Left lobe of liver (tissue), 2 donors: ENCODE measurements at places on chromosomes 12 and 14. TPM values are rescaled to one million over a fixed set of nuclear protein-coding genes. Genes with fewer than 3 reads are reported as not detected.

DNA sequence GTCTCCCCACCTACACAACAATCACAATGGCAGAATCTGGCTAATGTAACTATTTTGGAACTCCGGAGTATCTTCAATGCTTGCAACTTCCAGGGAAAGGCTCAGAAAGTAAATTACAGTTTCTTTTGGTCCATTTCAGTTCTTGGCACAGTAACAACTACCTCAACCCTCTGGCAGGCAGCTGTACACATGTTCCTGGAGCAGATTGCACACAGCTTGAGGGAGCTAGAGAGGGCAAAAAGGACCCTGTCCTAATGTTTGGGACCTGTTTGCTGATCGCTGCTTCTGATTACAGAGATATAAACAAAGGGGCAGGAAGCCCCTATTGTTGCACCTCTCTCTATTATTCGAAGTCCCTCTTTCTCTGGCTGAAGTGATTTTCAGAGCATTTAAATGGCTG lies 35.2 kb upstream of the SLC38A1 start:
- no peak for DNase-seq

GRCh38 chr14:72928872-72929271 lies 2.6 kb downstream of the DCAF4 start:
- no peak for DNase-seq

DNA sequence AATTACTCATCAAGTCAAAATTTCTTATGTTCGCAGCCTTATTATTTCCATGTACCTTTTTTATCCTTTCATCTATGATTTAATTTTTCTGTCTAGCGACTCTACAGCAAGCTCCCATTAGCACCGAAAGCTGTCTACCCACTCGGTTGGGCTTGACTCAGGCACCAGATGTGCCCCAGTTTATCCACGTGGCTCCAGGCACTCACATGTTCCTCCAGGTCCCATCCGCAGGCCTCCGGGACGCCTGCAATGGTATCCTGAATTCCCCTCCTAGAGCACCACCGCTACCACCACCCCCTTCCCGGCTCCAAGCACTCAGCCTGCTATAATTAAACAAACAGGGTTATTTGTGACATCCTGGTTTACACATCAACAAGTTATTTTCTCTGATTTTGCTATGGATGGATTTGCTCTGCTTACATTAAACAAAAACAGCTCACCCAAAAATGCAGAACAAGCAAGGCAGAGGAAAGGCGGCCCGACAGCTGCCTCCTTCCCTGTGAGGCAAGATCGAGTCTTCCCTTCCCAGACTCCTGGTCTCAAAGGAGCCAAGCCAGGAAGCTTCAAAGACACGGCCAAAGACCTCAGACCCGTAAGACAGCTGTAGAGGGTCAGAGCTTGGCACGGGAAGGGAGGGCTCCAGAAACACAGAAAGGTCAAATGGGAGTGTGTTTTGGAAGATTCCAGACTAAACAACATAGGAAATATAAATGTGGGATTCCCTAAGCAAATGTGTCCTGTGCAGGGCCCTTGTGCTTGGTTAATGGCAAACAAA lies 253.8 kb downstream of the TTC8 start:
- DNase-seq, result no peak

GRCh38 chr14:83940253-83940652 lies 1589.7 kb upstream of the FLRT2 start:
- DNase-seq, result no peak

- no peak for DNase-seq
Measured at GRCh38 chr12:68114606-68115005, 44.9 kb downstream of the IFNG start.

GRCh38 chr12:91817517-91817916 lies 328.1 kb downstream of the BTG1 start:
- peak; percentile 88 for DNase-seq

GRCh38 chr14:98181241-98181640 lies 1090.8 kb downstream of the BCL11B start:
- DNase-seq, result no peak

DNA sequence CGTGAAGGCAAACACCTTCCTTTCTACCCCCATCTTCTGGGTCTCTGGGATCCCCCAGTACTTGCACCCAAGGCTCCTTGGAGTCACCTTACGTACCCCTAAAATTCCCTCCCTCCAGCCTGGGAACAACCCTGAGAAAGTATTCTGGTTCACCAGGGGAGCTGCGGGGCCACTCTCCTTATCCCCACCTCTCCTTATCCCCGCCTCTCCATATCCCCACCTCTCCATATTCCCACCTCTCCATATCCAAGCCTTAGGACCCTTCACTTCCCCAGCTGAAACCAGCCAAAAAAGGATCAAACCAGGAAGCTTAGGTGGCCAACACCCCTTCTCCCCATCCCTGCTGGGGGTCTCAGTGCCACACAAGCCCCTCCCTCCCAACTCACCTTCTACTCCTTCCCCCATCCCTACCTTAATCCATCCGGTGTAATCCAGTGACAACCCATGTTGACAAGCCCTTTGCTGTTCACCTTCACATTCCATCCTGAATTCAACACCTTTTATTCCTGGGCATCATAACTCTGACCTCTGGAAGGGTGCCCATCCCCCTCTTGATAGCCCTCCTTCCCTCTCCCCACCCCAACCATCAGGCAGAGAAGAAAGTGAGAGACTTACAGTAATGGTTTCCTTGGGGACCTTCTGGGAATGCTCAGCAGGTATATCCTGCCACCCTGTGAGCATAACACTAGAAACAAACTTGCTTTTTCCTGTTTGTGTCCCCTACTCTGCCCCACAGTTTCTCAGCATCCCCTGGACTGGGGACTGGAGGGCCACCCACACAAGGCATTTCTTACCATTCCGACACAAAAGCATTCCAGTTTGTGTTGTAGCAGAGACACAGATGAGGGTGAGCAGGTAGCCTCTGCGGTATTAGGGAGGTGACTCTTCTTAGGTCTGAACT lies 1.6 kb upstream of the MSI1 start:
- no peak for DNase-seq

DNA sequence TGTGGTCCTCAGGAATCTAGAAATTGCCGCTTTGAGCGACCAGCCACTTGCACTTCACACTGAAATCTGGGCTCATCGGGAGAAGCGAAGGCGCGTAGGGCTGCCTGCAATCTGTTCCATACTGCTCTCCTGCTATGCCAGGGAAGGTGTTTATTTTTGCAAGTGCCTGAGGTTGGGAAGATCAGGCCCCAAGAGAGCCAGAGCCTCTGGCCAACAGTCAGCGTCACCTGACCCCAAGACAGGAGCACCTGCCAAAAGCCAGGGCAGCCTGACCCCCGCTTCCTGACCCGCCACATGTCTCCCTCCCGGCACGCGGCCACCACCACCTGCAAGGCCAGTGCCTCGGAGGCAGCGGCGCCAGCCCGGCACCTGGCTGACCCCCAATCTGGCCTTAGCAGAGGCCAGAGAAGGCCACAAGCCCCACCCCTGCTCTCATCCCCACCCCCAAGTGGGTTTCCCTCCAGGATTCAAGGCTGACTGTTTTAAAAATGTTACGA lies 94.4 kb downstream of the CHGA start:
- DNase-seq, result peak; percentile 98

GRCh38 chr14:67674139-67674479 lies 323 bp downstream of the VTI1B start:
- DNase-seq, result peak; percentile 78

- no peak for DNase-seq
Measured at GRCh38 chr12:19201661-19202060, 72.1 kb downstream of the PLEKHA5 start.

DNA sequence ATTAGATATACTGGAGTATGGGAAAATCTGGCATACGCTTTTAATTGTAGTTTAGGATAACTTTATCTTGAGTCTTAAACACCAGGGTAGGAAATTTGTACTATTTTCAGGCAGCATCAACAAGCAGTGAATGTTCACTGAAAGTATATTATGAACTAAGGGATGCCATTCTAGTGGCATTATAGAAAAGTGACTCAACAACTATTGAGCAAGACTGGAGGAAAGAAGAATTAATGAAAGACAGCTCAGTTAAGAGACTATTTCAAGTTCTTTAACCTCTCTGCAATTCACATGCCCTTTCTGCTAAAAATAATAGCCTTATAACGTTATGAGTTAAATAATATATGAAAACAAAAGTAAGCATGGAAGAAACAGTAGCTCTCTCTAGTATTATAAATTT lies 343.1 kb downstream of the FSCB start:
- no peak for DNase-seq

DNA sequence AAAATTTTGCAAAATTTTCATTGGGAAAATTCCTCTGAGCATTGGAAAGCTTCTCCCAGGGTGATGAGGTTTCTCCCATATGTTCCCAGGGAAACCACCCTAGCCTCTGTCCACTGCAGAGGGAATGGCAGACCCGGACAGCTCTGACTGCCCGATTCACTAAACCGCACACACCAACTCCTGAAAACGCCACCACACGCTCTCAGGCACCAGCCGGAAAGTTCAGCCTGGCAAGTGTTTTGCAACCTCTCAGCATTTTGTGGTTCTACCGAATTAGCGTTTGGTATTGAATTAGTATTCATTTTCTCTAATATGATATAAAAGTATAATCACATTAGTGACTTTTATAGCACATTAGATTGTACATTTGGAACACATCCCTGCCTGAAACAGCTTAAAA lies 213.4 kb downstream of the PHETA1 start:
- no peak for DNase-seq

DNA sequence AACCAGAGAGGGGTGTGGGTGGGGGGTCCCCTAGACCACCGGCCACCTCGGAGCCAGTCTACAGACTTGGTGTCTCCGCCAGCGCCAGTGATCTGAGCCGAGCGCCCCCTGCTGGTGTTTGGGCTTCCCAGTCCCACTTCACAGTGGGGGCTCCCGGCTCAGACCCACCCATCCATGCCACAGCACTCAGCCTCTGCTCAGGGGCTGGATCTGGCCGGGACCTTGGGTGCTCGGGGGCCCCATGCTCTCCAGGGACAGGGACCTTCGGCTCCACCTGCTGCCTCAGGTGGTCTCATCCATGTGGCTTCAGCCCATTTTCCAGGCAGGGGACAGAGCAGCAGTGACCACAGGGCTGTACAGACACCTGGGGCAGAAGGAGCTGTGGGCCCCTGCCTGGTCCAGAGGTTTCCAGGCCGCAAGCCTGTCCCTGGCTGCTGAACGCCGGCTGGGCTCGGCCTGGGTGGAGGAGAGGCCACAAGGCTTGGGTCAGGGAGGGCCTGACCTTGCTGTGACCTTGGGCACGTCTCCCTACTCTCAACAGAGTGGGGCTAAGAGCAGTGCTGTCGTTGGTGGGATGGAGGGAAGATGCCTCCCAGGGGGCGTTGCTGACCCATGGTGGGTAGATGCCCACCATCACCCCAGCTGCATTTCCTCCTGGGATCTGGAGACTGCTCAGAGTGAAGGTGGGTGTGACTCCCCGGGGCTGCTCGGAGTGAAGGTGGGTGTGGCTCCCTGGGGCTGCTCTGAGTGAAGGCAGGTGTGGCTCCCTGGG lies 86.3 kb downstream of the KIF26A start:
- no peak for DNase-seq

DNA sequence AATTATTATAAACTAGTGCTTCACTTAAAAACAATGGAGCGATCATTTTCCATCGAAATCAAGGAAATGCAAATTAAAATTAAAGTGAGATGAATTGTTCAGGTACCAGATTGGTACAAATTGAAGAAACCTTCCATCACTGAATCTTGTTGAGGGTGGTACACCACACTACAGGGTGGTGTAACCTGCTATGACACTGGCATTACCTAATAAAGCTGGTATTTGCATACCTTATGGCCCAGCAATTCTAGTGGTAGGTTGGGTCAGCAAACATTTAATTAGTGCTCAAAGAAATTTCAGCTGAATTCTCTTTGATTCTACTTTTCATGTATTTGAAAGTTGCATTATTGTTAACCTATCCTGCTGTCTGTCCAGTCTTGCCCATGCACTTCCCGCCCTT lies 9.2 kb downstream of the TIGAR start:
- no peak for DNase-seq

- no peak for DNase-seq
Measured at GRCh38 chr14:96249029-96249428, 7.0 kb upstream of the BDKRB1 start.

- DNase-seq, result no peak
Measured at GRCh38 chr12:124033859-124034258, 60.8 kb downstream of the ZNF664 start.

DNA sequence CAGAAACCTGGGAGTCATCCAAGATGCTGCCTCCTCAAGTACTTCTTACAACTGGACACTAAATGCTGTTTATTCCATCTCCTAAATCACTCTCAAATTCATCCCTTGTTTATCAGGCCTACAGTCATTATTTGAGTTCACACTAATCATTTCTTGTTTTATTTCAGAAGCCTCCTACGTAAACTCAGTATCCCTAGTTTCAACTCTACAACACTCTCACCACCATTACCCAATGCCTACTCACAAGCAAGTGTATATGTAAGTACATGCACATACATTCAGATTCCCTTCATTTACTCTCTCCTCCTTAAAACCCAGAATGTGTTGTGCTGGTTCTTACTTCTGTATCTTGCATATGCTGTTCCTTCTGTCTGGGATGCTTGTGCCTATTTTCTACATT lies 43.0 kb downstream of the DDHD1 start:
- no peak for DNase-seq

- no peak for DNase-seq
Measured at GRCh38 chr12:96995861-96996260, 88.8 kb downstream of the NEDD1 start.

DNA sequence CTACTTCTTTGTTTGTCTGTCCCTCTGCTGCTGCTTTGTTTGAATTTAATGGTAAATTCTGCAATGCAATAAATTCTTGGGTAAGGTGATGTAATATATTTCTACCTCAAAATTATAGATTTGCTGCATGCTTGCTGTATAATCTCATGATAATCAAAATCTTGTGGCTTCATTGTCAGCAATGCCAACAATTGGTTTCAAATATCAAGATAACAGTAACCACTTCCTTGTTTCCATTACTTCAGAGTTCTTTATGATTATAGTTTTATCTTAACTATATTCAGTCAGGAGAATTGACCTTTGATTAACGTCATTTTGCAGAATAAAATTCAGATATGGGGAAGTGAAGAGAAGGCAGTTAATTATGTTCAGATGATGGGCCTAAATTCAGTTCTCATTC lies 30.2 kb upstream of the RNU6-8 start:
- DNase-seq, result no peak

- DNase-seq, result no peak
Measured at GRCh38 chr12:108190529-108190928, 61.4 kb downstream of the WSCD2 start.

- no peak for DNase-seq
Measured at GRCh38 chr12:113961921-113962710, 4.0 kb downstream of the RBM19 start.

The ANO4 gene
- 0.35 TPM for total RNA-seq

The AGAP2 gene
- total RNA-seq, result 0.83 TPM

The CRIP1 gene
- 3.2 TPM for total RNA-seq

The MAP3K9 gene
- total RNA-seq, result 3.1 TPM

The TMTC1 gene
- total RNA-seq, result 5.4 TPM

The SLC5A8 gene
- total RNA-seq, result not detected

The ETFRF1 gene
- 23.5 TPM for total RNA-seq

The NFE2 gene
- total RNA-seq, result 0.68 TPM

The RPS6KA5 gene
- total RNA-seq, result 1.4 TPM

The TSPAN11 gene
- 0.93 TPM for total RNA-seq
